Brain pericyte (primary cell): ENCODE measurements at places on chromosomes 2 and 18.

DNA sequence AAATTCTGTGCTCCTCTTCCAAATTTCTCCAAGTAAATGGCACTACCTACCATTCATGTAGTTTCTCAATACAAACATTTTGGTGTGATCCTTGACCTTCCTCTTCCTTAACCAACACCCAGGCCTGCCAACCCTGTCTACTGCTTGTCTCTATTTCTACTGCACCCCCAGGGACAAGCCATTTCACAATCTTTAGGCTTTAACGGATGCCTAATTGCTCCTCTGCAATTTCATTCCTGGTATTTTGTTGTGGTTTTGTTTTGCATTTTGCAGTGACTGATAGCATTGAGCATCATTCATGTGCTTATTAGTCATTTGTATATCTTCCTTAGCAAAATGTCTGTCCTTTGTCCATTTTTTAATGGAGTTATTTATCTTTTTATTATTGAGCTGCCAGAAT lies 10.0 kb downstream of the FAP start:
- DNase-seq, result no peak

DNA sequence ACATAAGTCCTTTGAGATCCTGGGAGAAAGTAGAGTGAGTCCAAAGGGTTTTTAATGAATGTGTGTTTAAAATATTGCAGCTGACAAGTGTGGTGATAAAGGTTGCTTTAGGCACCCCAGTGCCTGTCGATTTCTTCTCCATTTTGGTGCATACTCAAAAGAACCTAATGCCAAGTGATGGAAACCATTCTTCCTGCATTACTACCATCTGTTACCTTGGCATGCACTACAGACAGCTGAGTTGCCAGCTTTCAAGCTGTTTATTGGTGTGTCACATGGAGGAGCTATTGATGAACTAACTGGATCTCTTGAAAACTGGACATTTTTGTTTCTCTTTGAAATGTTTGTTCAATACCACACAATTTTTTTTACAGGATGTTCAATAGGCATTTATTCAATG lies 350.0 kb downstream of the AKAIN1 start:
- DNase-seq, result no peak

DNA sequence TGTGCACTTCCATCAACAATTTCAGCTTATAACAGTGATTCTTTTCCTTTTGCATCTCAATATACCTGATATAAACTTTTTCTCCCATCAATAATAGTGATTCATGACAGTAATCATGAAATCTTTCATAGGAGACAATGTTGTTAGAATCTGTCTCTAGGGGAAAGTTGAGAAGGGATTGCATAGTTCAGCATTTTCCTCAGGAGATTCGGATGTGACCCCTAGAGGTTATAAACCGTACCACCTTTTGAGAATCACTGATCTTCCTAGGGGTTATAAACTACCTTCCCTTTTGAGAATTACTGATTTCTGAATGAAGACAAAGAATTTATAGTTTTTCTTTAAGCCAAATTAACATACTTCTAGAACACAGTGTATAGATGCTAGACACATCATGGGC lies 53.0 kb upstream of the GALNT3 start:
- no peak for DNase-seq

GRCh38 chr18:33375829-33376228 lies 64.7 kb downstream of the CCDC178 start:
- no peak for DNase-seq

- DNase-seq, result no peak
Observed at GRCh38 chr2:4246364-4247131, 543.2 kb downstream of the DCDC2C start.

GRCh38 chr2:218882866-218883366 lies 2.3 kb downstream of the WNT10A start:
- no peak for DNase-seq
